T-helper 17 cell (primary cell): ENCODE measurements at places on chromosomes 2 and 18. TPM values are rescaled to one million over a fixed set of nuclear protein-coding genes. Genes with fewer than 3 reads are reported as not detected.

DNA sequence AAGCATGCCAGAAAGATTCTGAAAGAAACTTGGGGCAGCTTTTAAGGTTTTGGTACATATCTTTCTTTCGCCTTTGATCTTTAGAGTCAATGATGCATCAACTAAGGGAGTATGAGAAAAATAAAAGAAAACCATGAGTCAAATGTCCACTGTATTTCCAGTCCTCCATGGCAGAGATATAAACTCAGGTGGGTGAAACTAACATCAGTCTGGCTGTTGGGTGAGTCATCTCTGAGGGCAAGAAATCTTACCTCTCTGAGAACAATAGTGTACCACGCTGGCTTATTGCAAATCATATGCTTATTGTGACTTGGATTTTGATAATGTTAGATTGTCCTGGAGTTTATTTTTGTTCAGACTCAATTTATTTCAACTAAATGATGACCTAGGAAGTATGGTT, 521.0 kb downstream of the PLCL1 start:
- no peak for DNase-seq

GRCh38 chr2:12761104-12761503, 44.4 kb downstream of the TRIB2 start:
- no peak for DNase-seq

DNA sequence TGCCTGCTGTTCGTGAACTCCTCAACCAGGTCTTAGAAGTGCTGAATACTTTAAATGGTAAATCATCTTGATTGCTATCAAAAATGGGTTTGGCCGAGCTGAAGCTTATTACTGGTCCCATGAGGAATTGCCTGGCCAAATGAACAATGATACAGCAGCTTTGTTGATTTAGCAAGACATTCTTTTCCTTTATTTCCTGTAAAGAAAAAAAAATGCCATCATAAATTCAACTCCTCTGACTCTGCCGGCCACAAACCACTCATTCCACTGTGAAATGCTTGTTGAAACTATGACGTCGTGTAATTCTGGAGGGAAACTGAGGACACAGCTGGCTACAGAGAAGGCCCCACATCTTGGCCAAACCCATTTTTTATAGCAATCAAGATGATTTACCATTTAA, 74.2 kb upstream of the ID2 start:
- DNase-seq = no peak

DNA sequence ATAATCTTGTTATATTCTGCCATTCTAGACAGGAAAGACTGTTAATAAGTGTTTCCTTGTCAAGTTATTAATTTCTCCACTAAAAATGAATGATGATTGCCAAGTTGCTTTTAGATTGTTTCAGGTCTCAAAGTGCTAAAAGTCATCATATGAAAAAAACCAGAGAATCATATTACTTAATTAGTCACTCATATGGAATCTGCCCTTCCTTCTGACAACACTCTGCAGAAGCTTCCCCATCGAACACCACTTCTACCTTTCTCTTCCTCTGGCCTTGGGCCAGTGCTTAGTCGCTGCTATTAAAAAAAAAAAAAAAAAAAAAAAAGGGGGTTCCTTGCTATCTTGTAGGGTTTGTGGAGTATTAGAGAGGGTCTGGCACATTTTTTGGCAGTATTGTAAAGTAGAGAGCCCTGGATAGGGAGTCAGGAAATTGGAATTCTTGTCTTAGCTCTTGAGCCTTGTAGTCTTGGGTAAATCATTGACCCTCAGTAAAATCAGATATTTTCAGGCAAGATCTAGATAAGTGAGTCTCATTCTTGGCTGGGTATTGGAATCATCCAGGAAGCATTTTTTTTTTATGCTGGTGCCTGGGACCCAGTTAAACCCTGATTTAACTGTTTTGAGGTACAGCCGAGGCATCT, 141.7 kb upstream of the CCDC68 start:
- DNase-seq = no peak

DNA sequence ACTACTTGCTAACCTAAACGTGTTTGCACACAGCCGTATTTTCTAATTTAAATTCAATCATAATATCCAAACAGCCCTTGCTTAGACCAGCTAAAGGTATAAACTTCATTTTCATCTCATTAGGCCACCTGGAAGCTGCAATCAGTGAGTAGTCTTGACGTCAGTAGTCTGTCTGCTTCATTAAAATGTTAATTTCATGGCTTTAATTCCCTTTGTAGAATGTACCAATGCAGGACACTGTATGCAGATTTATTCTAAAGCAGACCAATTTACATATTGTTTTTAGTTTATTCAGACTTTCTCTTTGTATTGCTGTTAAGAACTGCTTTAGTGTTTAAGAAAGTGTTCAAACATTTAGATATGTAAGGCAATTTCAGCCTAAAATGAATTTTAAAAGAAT, 158.2 kb downstream of the LCLAT1 start:
- no peak for DNase-seq

GRCh38 chr18:34647251-34647650, 62.8 kb upstream of the DTNA start:
- DNase-seq = no peak

DNA sequence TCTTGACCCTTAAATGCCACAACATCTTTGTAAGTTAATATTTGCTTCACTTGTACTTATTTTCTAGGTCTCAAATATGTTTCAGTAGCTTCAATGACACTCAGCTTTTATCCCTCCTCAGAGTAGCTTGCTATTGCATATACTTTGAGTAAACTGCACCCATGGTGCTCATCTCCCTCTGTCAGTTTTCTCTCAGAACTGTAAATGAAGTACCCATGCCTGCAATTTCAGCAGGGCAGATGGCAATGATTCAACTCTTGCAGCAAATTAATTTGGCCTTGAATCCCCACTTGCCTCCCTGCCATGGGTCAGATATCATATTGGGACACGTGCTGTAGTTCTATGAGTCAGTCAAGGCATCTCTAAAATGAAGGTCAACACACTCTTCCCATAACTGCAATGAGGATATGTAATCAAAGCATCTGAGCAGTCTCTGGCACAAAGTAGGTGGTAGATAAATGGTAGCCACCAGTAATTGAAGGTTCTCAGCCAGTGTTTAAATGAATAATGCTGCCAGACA, 225.8 kb downstream of the PIEZO2 start:
- no peak for DNase-seq

GRCh38 chr18:11754979-11755378, 65.9 kb downstream of the GNAL start:
- DNase-seq = no peak

DNA sequence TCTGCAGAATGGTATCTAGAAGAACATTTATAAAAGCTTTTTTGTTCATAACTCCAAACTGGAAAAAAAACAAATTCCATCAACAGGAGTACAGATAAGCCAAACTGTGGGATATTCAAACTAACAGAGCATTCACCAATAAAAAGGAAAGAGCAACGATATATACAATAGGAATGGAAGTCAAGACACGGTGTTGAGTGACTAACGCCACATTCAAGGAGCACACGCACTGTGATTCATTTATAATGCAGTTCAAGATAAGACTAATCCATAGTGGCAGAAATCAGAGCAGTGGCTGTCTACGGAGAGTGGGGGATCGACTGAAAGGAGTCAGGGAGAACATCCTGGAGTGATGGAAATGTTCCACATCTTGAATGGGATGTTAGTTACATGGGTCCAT, 70.7 kb downstream of the CABYR start:
- no peak for DNase-seq

DNA sequence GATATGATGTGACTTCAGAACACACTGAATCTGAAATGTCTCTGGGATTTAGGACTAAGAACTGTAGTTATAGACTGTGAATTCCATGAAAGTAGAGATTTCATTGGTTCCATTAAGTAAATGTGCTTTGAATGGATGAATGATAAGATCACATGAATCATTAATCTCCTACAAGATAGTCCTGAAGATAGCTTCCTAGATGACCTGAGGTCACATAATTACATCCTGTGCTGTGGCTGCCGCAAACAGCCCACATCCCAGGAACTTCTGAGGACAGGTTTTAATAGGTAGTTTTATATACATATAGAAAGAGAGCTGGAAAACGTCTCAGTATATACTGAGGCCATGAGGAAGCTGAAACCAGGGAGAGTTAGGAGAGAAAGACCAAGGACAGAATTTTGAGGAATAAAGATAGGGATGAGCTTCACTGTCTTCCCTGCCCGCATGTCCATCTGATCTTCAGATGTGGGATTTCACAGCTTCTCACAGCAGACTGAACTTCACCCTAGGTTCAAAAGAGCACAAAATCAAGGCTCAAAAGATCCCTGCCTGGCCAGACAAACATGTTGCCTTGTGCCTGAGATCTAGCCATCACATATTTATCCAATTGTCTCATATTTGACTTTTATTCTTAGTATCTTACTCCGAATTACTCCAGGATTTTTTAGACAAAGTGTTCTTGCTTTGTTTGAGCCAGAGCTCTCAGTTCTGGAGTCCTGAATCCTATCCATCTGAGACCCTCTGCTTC, 188.2 kb downstream of the IRS1 start:
- no peak for DNase-seq

GRCh38 chr2:237290261-237290660, 123.7 kb downstream of the COL6A3 start:
- DNase-seq = no peak

- no peak for DNase-seq
These were observed 49.4 kb downstream of the IMPA2 start for GRCh38 chr18:12030670-12031069.

DNA sequence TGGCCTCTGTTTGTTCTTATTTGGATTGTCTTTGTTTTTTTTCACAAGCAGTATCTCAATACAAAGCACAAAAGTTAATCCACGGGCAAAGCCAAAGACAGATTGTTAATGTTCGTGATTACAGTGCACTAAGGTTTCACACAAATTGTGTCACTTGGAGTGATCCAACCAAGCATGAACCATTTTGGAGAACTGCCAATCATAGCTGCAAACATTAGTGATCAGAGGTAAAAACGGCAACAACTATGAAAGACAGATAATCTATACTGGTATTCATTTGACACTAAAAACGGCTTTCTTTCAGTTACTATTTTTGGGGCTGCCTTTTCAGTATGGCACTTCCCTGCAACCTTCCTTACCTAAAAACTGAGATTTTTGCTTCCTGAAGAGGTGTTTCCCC, 213.1 kb upstream of the GULP1 start:
- no peak for DNase-seq

DNA sequence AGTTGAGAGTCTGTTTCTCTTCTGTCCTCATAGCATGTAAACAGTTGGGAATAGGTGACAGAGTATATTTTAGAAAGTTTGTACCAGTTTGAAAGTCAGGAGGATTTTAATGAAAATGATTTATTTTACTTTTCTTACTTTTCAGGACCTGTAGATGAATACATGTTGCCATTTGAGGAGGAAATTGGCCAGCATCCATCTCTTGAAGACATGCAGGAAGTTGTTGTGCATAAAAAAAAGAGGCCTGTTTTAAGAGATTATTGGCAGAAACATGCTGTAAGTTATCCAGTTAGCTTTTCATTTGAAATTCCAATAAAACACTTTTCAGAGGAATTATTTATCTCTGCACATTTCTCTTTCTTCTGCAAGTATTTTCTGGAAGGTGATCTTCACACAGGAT, 81.1 kb downstream of the ACVR2A start:
- DNase-seq = no peak

GRCh38 chr2:3302751-3303582, 74.7 kb downstream of the EIPR1 start:
- DNase-seq = no peak

DNA sequence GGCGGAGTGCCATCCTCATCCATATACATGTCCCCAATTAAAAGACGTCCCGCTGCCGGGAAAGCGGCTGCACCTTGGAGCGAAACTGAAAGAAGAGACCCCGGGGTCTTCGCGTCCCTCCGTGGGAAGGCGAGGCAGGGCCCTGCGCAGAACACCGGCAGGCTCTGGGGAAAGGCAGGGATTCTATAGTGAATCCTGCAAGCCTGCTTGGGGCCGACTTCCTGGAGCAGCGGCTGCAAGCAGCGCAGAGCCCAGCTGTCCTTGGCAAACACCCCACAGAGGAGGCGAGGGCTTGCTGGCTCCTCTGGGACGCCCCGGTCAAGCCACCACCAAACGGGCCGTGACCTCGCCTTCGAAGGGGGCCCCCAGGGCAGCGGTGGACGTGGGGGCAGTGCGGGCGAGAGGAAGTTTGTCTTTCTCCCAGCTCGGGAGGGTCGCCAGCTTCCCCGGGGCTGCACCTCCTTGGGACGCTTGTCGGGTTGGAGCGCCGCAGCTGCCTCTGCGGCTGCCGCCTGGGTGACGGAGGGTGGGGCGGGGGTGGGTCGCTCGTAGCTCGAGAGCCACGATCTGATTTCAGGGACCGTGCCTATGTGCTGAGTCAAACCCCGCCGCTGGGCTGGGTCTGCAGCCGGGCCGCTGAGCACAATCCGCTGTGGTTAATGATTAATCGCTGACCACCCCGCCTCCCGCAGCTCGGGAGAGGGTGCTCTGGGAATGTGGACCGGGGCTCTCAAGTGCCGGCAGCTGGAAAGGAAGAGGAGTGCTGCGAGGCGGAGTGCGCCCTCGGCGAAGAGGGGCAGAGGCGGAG, 486 bp upstream of the GPR39 start:
- no peak for DNase-seq

DNA sequence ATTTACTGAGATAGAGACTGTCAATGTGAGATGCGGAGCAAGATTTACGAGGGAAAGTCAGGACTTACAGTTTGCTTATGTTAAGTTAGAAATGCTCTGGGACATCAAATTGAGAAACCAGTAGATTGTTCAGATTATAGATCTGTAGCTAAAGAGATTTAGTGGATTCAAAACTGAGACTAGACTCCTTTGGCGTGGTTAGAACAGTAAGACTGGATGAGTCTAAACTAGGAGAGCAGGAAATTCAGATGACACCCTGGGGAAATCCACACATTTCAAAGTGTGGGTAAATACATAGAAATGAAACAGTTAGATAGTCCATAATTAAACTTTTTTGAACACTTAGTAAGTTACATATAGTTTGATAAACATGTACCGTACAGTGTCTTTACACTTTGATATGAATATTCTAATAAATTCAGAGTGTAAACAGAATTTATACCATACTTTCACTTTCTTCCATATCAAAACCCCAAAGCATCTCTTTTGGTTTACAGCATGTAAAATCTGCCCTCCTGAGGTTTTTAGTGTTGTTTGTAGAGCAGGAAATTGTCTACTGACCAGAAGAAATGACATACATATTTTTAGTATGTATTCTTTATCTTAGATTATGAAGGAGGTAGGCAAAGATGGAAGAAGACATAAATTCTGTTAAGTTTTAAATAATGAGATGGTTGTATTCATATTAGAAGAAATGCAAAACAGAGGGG, 231.5 kb downstream of the NYAP2 start:
- no peak for DNase-seq

- no peak for DNase-seq
These were observed 79.8 kb downstream of the VAPA start for GRCh38 chr18:9993521-9994025.

- no peak for DNase-seq
These were observed 79.6 kb upstream of the CTLA4 start for GRCh38 chr2:203787979-203788378.

- DNase-seq = no peak
These were observed 35.9 kb downstream of the KCNF1 start for GRCh38 chr2:10947446-10948187.

GRCh38 chr2:86420913-86421312, 20.3 kb upstream of the KDM3A start:
- no peak for DNase-seq

- no peak for DNase-seq
These were observed 1.3 kb downstream of the MYL12B start for GRCh38 chr18:3263132-3263700.

TUBA3E gene
- not detected for total RNA-seq

SLC5A7 gene
- total RNA-seq = not detected

MAL gene
- total RNA-seq = 159 TPM

COL4A4 gene
- 0.55 TPM for total RNA-seq

TCF7L1 gene
- not detected for total RNA-seq

LANCL1 gene
- total RNA-seq = 19.0 TPM

UGT1A8 gene
- not detected for total RNA-seq

TWIST2 gene
- total RNA-seq = not detected

IL1RN gene
- total RNA-seq = 1.2 TPM

METAP1D gene
- total RNA-seq = 5.7 TPM

ABCG5 gene
- total RNA-seq = not detected
